ENCODE measurements at places on chromosomes 6 and 20.

DNA sequence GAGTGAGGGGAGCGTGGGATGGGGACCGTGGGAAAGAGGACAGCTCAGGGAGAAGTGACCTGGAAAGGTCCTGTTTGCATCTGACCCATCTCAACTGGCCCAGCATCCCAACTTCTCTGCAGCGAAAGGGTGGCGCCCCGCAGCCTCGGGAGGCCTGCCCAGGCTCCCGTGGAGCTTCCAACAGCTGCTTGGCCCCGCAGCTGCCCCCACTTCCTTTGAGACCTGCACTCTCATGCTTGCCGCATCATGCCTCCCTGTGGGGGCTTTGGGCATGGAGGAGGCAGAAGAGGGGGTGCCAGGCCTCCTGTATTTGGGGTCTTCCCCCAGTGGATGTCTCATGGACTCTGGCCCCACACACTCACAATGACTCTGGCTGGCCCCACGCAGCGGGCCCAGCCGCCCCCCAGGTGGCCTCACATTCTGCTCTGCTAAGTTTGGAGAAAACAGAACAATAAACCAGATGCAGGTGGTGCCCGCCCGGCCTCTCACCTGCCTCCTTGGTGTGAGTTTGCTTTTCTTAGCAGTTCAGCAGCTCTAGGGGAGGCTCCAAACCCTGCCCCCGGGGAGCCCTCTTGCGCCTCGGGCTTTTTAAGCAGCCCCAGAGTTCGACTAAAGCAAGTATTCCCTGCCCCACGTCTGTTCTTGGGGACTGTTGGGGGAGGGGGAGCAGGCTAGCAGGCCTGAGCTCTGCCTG, 40.7 kb downstream of the CPXM1 start:
- DNase-seq = no peak

- DNase-seq = no peak
Observed at GRCh38 chr6:56807326-56807988, 147.4 kb upstream of the BEND6 start.

- no peak for DNase-seq
Observed at GRCh38 chr20:63043348-63044203, 36.8 kb upstream of the BHLHE23 start.

- DNase-seq = no peak
Observed at GRCh38 chr6:166500246-166500645, 86.2 kb downstream of the RAMACL start.

DNA sequence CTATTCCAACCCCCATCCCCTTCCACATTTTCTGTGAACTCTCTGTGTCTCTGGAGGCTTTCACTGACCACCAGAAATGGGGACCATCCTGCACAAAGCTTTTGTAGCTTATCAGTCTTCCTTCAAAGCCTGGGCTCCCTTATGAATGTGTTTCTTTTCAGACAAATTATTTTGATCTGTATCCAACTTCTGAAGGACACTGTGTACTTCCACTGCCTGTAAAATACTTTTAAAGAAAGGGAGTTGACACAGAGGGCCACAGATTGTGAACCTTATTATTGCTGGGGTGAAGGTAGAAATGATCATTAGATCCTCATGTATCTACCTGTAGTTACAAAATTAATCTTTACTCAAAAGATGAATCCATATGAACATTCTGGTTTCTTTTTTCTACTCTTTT, 135.6 kb downstream of the CARMIL1 start:
- no peak for DNase-seq

GRCh38 chr20:7714549-7714948, 225.7 kb downstream of the HAO1 start:
- DNase-seq = no peak

DNA sequence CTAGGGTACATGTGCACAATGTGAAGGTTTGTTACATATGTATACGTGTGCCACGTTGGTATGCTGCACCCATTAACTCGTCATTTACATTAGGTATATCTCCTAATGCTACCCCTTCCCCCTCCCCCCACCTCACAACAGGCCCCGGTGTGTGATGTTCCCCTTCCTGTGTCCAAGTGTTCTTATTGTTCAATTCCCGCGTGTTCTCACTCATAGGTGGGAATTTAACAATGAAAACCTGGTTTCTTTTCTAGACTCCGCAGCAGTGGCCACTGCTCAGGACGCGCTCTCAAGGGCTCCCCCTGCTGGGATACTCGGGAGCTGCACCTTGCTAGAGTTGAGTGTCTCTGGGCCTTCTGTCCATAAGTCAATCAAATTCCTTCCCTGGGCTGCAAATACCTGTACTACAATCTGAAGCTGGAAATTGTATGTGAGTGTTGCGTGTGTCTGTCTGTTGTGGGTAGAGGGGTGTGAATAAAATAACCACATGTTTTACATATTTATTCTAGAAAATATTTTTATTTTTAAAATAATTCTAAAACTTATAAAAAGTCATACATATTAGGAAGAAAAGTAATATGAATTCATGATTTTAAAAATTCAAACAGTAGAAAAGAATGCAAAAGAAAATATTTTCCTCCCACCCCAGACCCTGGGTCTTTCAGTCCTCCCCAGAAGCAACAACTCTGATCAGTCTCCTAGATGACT, 8.2 kb upstream of the CEP250 start:
- DNase-seq = peak; percentile 99

DNA sequence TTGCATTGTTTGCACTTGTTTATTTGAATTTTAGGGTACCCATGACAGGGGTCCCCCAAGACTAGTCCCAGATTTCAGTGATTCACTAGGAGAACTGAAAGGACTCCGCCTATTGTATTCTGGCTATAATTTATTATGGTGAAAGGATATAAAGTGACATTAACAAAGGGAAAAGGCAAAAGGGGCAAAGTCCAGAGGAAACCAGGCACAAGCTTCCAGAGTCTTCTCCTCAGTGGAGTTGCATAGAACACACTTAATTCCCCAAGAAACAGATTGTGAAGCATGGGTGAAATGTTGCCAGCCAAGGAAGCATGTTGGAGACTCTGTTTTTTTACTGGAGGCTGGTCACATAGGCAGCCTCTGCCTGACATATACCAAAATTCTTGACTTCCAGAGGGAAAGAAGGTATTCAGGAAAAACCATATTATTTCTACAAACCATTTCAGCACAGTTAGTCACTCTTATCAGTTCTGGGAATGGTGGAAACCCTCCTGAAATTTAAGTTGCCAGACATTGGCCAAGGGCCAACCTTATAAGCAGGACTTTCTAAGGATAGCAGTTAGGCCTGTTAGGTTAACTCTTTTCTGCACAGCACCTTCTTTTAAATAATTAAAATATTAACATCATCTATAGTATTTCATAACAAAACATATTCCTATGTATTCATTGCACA, 71.8 kb downstream of the FIG4 start:
- no peak for DNase-seq

DNA sequence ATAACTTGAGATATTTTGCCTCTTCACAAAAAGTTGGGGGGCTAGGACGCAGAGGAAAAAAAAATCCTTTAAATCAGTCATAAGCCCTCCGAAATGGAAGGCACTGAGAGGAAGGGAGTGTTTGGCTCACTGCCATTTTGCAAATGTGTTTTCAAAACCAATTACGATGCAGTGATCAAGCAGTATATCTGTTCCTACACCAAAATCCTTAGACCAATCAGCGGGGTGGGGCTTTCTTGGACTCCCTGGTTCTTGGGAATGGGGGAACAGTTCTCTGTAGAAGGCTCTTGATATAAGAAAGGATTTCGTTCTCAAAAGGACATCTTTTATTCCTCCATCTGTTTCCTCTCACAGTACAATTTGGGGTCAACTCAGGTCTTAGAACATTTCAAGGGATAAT, 478.6 kb upstream of the JARID2 start:
- no peak for DNase-seq

- DNase-seq = no peak
Observed at GRCh38 chr6:29524444-29525310, 34.9 kb downstream of the UBD start.

DNA sequence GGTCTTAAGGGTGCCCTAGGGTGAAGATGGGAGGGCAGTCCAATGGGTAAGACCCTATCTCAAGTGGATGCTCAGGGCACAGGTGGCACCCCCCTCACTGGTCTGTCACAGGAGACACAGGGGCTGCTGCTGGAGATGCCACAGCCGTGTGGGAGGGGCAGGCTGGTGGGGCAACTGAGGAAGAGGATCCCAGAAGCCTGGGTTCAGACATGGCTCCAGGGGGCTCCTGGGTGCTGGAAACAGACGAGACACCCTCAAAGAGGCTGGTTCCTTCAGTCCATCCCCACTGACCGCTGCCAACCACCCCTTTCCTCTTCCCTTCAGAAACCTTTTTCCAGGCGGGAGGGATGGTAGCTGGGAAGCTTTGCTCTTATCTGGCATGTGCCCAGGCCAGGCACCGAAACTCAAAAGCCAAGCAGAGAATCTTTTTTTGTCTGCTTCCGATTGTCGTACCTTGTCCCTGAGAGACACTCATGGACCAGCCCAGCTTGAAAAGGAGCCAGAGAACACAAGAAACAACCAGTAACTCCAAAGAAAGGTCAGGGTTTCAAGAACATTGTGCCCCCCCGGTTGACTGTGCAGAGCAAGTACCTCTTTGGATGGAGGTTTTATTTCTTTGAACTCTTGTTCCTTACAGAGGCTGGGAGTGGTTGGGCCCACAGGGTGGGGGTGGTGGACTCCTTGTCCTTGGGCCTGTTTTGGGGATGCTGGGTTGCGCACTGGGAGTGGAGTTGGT, 28.5 kb upstream of the EMILIN3 start:
- DNase-seq = no peak

- DNase-seq = peak; percentile 59
Observed at GRCh38 chr20:62938105-62938888, at the start of gene GID8. TSS of gene GID8 (plus strand) at chr20:62938147. CDS start at chr20:62941503, 3,356 bp downstream.

DNA sequence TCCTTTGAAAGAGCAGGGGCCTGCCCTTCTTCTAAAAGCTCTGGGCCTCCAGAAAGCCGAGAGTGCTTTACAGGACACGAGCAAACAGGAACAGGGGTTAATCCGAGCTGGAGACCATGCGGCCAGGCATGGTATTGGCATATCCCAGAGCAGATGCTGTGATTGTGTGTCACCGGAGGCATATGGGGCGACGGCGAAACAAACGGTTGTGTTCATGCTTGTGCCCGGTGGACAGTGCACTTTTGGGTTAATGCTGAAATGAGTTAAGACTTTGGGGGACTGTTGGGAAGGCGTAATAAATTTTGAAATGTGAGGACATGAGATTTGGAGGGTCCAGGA, 1088.7 kb upstream of the DEFB115 start:
- DNase-seq = no peak

DNA sequence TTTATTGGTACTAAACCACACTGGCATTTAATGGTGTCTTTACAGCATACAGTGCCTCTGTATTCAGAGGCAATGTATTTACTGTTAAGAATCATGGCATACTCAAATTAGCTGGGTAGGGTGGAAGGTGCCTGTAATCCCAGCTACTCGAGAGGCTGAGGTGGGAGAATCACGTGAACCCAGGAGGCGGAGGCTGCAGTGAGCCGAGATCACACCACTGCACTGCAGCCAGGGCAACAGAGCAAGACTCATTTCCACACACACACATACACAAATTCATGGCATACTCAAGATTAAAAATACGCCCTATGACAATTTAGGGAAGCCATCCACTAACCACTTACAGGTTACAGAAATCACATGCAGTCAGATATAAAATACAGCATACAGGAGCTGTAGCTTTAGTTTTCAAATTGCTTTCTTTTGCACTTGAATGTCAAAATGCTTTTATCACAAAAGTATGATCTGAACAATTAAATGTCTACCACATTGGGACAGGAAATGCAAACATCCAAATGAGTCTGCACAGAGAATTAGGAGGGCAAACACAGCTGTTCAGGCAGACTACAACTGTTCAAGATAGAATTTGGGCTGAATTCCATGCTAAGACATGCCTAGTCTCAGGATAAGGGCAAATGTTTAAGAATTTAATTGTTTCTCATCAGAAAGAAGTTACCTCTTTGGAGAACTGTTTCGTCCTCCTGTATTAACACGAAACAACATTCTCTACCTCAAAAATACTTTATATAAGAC, 36.4 kb downstream of the CSNK2A1 start:
- no peak for DNase-seq

GRCh38 chr6:144364782-144365181, 79.6 kb downstream of the UTRN start:
- no peak for DNase-seq

- DNase-seq = no peak
Observed at GRCh38 chr6:40369891-40370290, 217.3 kb downstream of the LRFN2 start.

DNA sequence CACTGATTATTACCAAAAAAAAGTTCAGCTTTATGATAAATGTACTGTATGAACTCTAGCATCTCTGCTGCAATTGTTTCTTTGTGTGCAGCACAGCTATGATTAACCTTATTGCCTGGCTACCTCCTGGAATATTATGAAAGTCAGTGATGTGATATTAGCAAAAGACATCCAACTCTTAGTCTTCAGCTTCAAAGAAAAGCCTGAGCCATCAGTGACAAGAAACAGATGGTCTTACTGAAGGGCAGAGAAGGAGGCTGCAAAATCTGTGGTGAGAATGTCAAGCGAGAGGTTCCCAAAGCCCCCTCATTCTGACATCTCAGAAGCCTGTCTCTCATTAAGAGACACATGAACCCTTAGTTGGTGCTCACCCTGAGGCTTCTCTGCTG, 89.4 kb upstream of the TNFAIP3 start:
- no peak for DNase-seq

GRCh38 chr20:10260316-10260715, 41.7 kb downstream of the SNAP25 start:
- no peak for DNase-seq

- DNase-seq = peak; percentile 66
Observed at GRCh38 chr6:2790588-2791449, 25.6 kb downstream of the WRNIP1 start.

- no peak for DNase-seq
Observed at GRCh38 chr20:13723011-13723410, 61.7 kb downstream of the ESF1 start.

GRCh38 chr20:58649288-58650180, 1.5 kb upstream of the STX16 start:
- DNase-seq = peak; percentile 27

DNA sequence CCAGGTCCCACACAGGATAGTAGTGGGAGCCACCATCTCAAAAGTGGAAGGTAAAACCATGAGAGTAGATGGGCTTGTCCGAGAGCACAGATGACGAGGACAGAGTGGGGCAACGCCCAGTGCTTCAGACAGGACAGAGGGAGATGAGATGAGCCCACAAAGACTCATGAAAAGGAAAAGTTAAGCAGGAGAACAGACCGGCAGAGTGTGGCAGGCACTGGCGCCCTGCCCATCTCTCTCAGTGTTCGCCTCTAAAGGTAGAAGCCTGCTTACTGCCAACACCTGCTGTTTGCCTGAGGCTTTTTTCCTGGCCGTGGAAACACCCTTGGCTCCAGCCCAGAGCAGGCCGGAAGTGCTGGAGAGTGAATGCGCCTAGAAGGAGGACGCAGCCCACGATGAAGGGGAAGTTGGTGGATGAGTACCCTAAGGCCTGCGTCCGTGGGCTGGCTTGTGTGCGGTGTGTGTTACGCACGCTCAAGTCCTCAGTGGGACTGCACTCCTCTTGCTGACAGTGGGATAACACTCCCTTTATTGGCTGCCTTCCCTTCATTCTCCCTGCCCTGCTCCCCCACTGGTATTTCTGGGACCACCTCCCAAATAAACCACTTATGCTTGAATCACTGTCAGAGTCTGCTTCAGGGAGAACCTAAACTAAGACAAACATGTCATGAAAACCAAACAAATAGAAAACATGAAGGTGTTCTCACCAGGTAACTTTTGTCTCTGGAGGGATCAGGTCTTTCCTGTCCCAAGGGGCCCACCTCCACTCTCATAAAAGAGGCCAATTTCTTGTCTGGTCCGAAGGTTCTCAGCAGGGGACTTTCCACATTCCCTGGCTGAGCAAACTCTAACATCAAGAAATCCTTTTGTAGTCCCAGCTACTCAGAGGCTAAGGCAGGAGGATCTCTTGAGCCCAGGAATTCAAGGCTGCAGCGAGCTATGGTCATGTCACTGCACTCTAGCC, 9.1 kb upstream of the FOXP4 start:
- DNase-seq = no peak

- no peak for DNase-seq
Observed at GRCh38 chr6:136084403-136084802, 165.7 kb downstream of the MTFR2 start.

Measured in endothelial cell (in vitro differentiated cells).